Large intestine (tissue), 12 donors: ENCODE measurements at places on chromosomes 5 and 9.

- DNase-seq, result no peak
Observed at GRCh38 chr9:7095058-7095457, 337.3 kb downstream of the KDM4C start.

- DNase-seq, result no peak
Observed at GRCh38 chr5:116476897-116477537, 97.6 kb downstream of the SEMA6A start.

GRCh38 chr5:158923799-158924551, 175.7 kb downstream of the EBF1 start:
- no peak for DNase-seq

DNA sequence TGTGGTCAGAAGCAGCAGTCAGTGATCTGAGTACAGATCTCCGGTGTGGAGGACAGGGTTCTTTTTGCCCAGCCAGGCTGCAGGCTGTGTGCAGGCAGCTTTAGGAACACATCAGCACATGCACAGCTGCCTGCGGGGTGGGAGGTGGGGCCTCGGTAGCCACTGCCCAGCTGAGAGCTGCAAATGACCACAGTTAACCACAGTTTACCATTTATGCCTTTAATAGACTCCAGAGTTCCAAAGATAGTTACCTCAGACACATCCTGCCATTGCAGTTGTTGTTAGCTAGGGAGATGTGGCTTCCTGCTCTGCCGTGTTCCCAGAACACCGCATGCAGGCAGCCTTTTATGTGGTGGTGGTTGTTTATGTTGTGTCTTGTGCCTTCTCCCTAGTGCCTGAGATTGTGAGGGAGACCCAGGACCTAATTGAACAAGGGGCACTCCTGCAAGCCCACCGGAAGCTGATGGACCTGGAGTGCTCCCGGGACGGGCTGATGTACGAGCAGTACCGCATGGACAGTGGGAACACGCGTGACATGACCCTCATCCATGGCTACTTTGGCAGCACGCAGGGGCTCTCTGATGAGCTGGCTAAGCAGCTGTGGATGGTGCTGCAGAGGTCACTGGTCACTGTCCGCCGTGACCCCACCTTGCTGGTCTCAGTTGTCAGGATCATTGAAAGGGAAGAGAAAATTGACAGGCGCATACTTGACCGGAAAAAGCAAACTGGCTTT, 10.2 kb downstream of the EXOC3 start:
- no peak for DNase-seq

DNA sequence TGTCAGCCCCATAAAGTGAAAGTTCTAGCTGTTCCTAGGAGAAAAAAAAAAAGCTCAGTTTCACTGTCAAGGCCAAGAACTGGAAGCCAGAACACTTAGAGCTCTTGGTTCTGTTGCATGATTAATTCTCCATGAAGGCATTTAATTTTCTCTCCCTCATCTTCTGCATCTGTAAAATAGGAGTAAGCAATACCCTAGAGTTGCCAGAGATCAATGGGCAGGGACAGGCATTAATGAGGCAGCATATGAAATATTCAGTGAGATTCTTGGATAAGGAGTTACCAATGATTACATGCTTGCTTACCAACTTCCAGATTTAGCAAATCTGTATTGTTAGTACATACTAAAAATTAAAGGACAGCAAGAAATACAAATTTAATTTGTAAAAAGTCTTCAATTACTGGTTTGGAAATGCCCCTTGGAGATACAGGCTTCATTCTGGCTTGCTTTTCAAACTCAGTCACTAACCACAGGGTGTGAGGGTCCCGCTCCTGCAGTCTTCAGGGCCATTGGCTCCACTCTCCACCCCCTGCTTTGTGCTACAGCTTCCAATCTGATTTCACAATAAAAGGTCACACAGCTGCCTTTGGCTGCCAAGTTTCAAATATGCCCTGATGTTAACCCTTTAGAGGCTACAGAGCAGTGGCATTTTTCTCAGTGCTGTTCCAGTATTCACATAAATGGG, 624.6 kb downstream of the BNC2 start:
- no peak for DNase-seq

GRCh38 chr5:17219469-17219868, 2.0 kb downstream of the BASP1 start:
- no peak for DNase-seq

DNA sequence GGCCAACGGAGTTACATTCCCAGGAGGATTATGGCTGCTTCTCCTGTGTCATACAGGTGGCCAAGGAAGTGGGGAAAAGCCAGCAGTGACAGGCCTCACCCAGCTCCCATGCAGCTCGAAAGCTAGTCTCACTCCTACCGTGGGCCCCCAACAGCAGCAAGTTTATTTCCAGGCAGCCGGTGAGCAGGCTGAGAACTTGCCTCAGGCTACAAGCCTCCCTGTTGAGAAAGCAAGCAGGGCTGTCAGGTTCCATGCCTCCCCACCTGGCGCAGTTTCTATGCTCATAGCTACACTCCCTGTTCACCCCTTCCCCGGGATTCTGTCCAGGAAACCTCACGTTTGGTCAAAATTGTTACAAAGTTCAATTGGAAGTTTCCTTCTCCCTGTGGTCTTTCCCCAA, 27.5 kb upstream of the DNAH5 start:
- DNase-seq, result no peak

DNA sequence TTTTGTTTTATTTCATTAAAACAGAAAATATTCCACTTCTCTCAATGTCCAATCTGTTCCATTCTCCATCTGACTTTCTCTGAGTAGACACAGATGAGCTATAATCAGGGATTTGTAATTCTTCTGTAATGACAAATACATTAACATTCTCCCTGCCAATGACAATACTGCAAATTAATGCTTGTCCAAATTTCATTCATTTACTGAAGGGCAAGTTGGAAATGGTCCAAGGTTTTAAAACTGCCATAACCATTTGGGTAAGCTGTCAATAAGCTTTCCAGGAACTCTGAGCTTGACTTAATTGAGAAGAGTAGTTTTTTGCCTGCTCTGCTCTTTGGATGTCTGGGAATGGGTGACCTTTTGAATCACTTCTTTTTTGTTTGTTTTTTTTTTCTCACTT, 253.5 kb downstream of the DMRTA1 start:
- no peak for DNase-seq

GRCh38 chr5:1668141-1668721, 131.4 kb downstream of the MRPL36 start:
- DNase-seq, result no peak

DNA sequence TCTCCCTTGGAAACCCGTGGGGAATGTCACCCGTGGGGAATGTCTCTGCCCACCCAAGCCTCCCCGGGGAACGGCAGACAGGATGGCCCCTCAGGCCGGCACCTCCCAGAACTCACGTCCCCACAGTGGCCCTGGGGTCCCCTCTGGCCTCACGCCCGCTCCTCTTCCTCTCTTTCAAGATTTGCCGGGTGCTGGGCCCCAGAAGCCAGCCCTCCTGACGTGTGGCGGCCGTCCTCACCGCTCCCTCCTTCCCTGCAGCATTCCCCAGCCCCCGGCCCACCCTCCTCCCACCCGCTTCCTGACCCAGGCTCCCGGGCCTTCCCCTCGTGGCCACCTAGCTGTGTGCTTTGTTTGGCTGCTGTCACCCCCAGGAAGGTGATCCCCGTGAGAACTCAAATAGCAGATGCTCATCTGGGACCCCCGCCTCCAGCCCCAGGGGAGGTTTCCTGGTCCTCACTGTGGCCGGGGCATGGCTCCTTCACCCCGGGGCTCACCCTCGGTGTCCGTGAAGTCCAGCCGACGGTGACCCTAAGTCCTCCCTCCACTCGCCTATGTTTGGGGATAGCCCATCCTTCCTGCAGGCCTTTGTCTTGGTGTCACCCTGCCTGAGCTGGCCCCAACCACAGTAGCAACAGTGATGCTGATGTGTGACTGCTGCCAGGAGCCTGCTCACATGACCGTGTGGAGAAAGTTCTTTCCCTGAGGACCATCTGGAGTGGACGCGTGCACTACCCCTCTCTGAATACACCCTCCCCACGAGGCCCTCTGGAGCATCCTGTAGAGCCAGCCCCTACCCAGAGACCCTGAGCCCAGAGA, 163.3 kb upstream of the IER5L start:
- no peak for DNase-seq

DNA sequence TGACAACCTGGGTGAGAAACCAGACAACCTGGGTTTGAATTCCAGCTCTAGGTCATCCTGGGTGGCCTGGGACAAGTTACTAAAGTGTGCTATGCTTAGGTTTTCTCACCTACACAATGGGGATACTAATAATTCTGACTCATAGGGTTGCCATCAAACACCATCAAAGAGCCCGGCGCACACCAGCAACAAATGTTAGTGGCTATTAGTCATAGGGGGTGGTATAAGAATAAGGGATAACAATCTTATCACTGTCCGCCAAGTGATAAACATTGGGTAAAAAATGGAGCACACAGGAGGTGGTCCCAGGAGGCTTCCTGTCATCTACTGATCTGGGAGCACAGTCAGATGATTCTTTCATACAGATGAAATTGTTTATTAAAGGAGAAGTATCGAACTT, 61.4 kb upstream of the AFAP1L1 start:
- DNase-seq, result no peak

DNA sequence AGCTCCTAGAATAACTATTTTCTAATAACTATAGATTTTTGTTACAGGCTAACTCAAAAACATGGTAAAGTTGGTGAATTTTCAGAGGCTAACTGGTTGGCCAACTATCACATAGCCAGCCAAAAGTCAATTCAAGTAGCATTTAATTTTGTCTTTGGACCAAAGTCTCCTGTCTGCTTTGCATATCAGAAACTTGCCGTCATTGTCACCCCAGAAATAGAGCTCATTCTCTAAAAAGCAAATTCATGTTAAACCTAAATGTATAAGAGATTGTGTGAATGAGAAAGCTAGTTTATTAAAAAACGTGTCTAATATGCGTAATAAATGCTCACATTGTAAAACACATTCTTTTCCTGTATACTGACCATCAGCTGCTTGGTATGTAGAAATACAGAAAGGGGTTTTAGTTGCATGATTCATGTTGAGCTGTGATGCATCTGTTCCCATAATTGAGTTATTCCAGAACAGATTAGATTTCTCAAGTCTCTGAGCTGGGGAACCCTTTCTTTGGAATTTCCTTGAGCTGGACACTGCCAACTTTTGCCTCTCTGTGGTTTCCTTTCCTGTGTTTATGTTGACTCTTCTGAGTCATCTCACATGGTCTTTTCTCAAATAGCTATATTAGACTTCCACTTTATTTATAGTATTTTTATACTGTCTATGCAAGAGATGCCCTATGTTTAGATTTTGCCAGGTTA, 7.3 kb downstream of the SRFBP1 start:
- DNase-seq, result peak; percentile 27

DNA sequence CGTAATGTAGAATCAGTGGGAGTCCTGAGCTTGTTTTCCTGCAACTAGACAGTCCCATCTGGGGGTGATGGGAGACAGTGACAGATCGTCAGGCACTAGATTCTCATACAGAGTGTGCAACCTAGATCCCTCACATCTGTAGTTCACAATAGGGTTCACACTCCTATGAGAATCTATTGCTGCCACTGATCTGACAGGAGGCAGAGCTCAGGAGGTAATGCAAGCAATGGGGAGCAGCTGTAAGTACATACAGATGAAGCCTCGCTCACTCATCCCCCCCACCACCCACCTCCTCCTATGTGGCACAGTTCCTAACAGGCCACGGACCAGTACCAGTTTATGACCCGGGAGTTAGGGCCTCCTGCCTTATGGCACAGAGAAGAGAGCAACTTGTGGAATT, 116.2 kb upstream of the PIK3R1 start:
- DNase-seq, result no peak

- DNase-seq, result no peak
Observed at GRCh38 chr9:18707061-18707461, 233.1 kb downstream of the ADAMTSL1 start.

DNA sequence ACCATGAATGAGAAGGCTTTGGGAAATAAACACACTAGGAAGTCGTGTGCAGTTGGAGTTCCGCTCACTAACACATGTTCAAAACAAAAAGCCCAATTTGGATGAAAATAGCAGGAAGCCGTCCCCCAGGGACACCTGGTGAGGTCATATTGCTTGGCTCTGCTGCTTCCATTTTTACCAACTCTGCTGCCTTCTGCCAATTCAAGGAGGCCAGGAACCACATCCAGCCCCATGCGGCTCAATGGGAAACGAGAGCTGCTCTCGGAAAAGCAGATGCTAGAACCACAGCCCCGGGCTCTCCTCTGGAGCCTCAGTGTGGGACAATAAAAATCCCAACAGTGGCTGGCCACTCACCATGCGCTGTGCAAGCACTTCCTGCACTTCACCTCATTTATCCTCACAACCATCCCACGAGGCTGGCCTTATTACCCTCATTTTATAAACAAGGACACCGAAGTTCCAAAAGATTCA, 13.4 kb downstream of the ADAM19 start:
- DNase-seq, result no peak

GRCh38 chr5:81191726-81192372, 41.3 kb upstream of the CKMT2 start:
- no peak for DNase-seq

- DNase-seq, result peak; percentile 86
Observed at GRCh38 chr5:149471406-149472183, 79.6 kb downstream of the CSNK1A1 start.

- no peak for DNase-seq
Observed at GRCh38 chr5:93192087-93192486, 388.9 kb downstream of the NR2F1-AS1 start.

- no peak for DNase-seq
Observed at GRCh38 chr9:119907056-119907455, 537.8 kb upstream of the BRINP1 start.

DNA sequence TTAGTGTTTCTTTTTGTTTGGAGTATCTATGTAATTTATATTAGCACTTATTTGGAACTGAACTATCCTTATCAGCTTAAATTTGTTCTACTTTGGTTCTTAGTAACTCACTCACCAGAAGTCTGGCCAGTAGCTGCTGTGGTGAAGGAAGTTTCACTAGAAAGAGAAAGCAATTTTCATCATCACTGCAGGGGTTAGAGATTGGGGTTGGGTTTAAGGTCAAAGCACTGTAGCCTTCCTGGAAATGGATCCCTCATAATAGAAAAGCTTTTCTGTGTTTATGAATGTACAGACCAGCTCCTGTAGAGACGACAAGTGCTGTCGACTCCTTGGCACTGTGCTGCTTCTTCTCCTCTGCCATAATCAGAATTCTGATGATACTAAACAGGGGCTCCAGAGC, 22.2 kb downstream of the MROH2B start:
- DNase-seq, result no peak

GRCh38 chr9:129860653-129861446, 25.6 kb downstream of the USP20 start:
- no peak for DNase-seq
